ENCODE measurements at places on chromosomes 6 and 20. TPM values are rescaled to one million over a fixed set of nuclear protein-coding genes. Genes with fewer than 3 reads are reported as not detected.

The TP53TG5 gene
- total RNA-seq, result 1.1 TPM

The MMP24 gene
- 4.0 TPM for total RNA-seq

The RAET1L gene
- not detected for total RNA-seq

The GPX5 gene
- not detected for total RNA-seq

- H3K4me3 ChIP-seq, result no peak overlapping the region
- peaks cover under 1% of the 10 kb centered on the region for H3K4me1 ChIP-seq
- H3K27ac ChIP-seq, result no peak overlapping the region
- no peak for DNase-seq
Measured at GRCh38 chr6:14321992-14322772, 204.6 kb downstream of the CD83 start.

DNA sequence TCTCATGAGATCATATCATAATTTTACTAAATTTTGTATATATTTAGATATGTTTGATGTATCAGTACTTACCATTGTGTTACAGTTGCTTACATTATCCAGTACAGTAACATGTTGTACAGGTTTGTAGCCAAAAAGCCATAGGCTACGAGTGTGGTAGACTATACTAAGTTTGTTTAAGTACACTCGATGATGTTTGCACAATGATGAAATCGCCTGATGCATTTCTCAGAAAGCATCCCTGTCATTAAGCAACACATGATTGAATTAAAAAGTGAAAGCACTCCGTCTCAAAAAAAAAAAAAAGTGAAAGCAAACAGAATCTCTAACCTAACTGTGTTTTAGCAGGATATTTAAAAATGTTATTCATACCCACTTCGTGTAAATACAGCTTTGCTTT is 104.9 kb upstream of the TFAP2D start:
- H3K36me3 ChIP-seq, result no peaks in the 10 kb centered on the region
- H3K27me3 ChIP-seq, result no peaks in the 10 kb centered on the region
- no peak overlapping the region for H3K4me3 ChIP-seq
- H3K27ac ChIP-seq, result no peak overlapping the region
- no peak for DNase-seq

DNA sequence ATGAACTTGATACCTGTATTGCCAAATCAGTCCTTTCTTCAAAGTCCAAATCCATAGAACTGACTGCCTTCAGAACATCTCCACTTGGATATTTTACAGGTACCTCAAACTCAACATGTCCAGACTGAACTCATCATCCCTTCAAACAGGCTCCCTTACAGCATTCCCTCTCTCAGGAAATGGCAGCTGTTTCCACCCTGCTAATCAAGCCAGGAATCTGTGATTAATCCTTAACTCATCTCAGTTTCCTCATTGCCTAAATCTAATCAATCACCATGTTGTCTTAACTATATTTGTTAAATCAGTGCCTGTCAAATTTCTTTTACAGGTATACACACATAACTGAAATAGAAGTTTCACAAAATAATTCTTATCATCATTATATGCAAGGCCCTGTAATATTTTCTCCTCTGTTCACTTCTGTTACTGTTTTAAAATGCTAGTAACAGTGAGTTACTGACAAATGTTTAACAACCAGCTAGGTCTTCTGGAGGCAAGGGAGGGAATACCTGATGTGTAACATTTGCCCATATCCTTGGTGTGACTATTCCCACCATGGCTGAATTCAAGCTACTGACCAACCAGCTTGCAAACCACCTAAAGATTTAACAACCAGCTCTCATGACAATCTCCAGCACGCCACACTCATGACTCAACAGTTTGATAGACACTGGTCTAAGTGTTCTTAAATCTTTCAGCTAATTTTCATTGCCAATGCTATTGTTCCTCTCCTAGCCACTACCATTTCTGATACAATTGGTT is 124.9 kb downstream of the ADAT2 start:
- no peak overlapping the region for H3K4me3 ChIP-seq
- H3K27me3 ChIP-seq, result no peaks in the 10 kb centered on the region
- DNase-seq, result no peak
- no peak overlapping the region for H3K27ac ChIP-seq
- no peaks in the 10 kb centered on the region for H3K36me3 ChIP-seq

All from esophagus muscularis mucosa (tissue), 4 donors.